Activated naive CD8-positive, alpha-beta T cell treated with anti-CD3 and anti-CD28 coated beads, Interleukin-2, amount 10 ng/mL, durations not matched to agents 7 days and 5 days (primary cell): ENCODE measurements at places on chromosomes 2 and 18. TPM values are rescaled to one million over a fixed set of nuclear protein-coding genes. Genes with fewer than 3 reads are reported as not detected.

Gene FEV
- total RNA-seq: not detected

DNA sequence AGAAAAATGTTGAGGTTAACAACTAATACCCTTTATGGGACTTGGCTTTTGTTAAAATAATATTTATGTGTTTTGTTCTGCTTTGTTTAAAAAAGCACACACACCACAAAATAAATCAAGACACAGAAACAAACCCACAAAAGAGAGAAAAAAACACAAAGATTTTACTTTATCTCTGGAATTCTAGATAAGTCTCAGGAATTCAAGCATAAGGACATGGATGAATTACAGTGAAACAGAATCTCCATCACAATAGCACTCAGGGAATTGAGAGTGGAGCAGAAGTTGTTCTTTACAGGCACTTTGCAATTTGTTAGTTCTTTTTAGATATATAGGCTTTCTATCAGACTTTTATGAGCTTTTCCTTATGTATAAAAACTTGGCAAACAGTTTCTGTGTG lies 360.9 kb upstream of the ZC3H15 start:
- H3K27me3 ChIP-seq: no peaks in the 10 kb centered on the region
- no peak overlapping the region for H3K27ac ChIP-seq
- H3K36me3 ChIP-seq: no peaks in the 10 kb centered on the region
- H3K4me1 ChIP-seq: no peaks in the 10 kb centered on the region
- no peak for DNase-seq

Gene UGT1A7
- total RNA-seq: not detected

Gene CD302
- total RNA-seq: 0.62 TPM

- no peak overlapping the region for H3K27ac ChIP-seq
- no peak overlapping the region for H3K4me3 ChIP-seq
- no peak for DNase-seq
- peaks cover 7% of the 10 kb centered on the region for H3K4me1 ChIP-seq
- peaks cover 51% of the 10 kb centered on the region for H3K27me3 ChIP-seq
- no peaks in the 10 kb centered on the region for H3K36me3 ChIP-seq
Observed at GRCh38 chr18:22558945-22559385, 141.2 kb upstream of the CTAGE1 start.

DNA sequence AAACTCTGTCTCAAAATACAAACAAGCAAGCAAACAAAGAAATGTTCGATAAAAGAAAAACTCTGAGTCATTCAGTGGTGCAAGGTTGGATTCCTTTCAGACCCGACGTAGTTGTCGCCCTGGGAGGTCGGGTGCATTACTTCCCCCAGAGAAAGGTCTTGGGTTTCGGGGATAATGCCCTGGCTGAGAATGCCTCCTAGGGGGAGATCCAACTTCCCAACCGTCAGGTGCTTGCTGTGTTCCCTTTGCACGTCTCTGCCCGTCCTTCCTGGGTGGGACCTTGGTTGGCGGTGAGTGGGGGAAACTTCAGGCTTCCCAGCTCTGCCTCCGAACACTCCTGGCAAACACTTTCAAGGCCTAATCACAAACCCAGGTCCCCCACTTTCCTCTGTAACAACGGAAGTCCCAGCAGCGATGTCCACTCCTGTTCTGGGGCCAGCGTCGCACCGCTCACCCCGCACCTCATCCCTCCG lies 609 bp downstream of the TPGS2 start:
- DNase-seq: no peak
- peak overlapping the region; percentile 89 for H3K4me3 ChIP-seq
- H3K27ac ChIP-seq: peak overlapping the region; percentile 98
- no peaks in the 10 kb centered on the region for H3K27me3 ChIP-seq
- H3K4me1 ChIP-seq: peaks cover 40% of the 10 kb centered on the region
- peaks cover 21% of the 10 kb centered on the region for H3K36me3 ChIP-seq

Gene GNAL
- total RNA-seq: not detected

- no peak for DNase-seq
- no peaks in the 10 kb centered on the region for H3K4me1 ChIP-seq
- H3K27ac ChIP-seq: no peak overlapping the region
- no peak overlapping the region for H3K4me3 ChIP-seq
Observed at GRCh38 chr2:120044336-120044735, 31.5 kb downstream of the EPB41L5 start.

Gene UGT1A10
- total RNA-seq: not detected

Gene TMEM182
- total RNA-seq: 6.0 TPM

Gene SERPINB13
- not detected for total RNA-seq

- peak overlapping the region; percentile 86 for H3K27ac ChIP-seq
- no peak for DNase-seq
- H3K27me3 ChIP-seq: no peaks in the 10 kb centered on the region
- H3K4me3 ChIP-seq: peak overlapping the region; percentile 95
- H3K4me1 ChIP-seq: peaks cover 29% of the 10 kb centered on the region
Observed at GRCh38 chr18:63365876-63366212, 1.2 kb downstream of the KDSR start.

DNA sequence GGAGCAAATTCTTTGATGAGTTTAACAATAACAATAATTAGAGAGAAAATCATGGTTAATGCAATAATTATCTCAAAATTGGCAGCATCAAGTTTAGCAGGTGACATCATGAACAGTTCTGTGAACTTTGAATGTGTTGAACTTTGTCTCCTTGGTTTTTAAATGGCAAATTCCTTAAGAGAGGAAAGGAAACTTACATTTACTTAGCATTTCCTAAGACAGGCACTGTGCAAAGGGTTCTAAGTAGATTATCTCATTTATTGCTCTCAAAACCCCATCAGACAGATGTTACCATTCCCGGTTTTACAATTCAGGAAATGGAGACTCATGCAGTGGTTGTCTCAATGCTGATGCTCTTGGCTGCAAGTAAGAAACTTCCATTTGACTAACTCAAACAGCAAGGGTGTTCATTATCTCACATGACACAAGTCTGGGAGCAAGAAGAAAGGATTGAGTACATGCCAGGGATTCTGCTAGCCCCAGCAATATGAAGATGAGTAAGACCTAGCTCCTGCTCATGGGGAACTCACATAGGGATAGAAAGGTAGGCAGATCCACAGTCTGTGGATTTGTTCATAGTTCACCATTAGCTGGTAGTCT lies 81.3 kb upstream of the ITGA6 start:
- peaks cover 1% of the 10 kb centered on the region for H3K36me3 ChIP-seq
- H3K27ac ChIP-seq: no peak overlapping the region
- H3K27me3 ChIP-seq: peaks cover 9% of the 10 kb centered on the region
- H3K4me3 ChIP-seq: no peak overlapping the region
- H3K4me1 ChIP-seq: peaks cover 6% of the 10 kb centered on the region
- DNase-seq: no peak

DNA sequence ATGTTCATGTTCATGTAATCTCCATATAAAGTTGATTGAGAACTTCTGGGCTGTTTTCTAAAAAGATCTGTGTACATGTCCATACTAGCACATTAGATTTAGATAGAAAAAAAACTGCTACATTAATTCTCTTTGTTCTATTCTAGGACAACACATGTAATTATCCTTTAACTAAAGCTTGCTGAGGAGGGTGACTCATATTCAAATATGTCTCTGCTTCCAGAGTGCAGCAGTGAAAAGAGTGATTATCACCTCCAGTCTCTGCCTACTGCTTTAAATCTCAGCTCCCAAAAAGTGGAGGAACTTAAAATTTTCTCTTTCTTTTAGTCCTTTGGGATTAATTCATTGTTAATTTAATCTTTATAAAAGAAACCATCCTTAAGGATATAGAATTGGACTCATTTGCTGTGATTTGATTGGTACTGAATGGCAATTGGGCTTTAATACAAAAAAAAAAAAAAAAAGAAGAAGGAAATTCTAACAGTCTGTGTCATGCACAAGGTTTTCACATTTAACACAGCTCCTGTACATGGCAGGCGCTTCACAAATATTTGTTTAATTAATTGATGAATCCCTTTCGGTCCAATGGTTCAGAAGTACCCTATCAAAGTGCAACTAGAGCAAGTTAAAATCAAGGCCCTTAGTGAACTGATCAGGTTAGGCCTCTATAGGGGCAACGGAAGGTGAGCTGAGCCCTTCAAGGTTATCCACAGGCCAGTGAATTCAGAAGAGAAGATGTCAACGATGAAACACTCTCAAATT lies 214.0 kb upstream of the KCNJ3 start:
- H3K27me3 ChIP-seq: no peaks in the 10 kb centered on the region
- H3K4me3 ChIP-seq: no peak overlapping the region
- H3K27ac ChIP-seq: no peak overlapping the region
- no peaks in the 10 kb centered on the region for H3K4me1 ChIP-seq
- H3K36me3 ChIP-seq: no peaks in the 10 kb centered on the region

Gene TBR1
- total RNA-seq: not detected

Gene CHN1
- total RNA-seq: 3.5 TPM

Gene EPHA4
- 36.4 TPM for total RNA-seq

DNA sequence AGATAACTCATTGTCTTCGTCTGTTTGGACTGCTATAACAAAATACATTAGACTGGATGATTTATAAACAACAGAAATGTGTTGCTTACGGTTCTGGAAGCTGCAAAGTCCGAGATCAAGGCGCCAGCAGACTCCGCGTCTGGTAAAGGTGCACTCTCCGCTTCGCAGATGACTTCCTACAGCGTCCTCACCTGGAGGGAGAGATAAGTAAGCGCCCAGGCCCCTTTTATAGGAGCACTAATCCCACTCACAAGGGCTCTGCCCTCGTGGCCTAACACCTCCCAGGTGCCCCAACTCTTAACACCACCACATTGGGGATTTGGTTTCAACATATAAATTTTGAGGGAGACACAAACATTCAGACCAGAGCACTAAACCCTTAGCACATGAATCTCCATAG lies 51.3 kb downstream of the SERTAD2 start:
- peaks cover 15% of the 10 kb centered on the region for H3K4me1 ChIP-seq
- no peak overlapping the region for H3K27ac ChIP-seq
- DNase-seq: no peak
- H3K36me3 ChIP-seq: no peaks in the 10 kb centered on the region
- no peak overlapping the region for H3K4me3 ChIP-seq

Gene SRBD1
- total RNA-seq: 20.5 TPM

Gene FSIP2
- 0.31 TPM for total RNA-seq

DNA sequence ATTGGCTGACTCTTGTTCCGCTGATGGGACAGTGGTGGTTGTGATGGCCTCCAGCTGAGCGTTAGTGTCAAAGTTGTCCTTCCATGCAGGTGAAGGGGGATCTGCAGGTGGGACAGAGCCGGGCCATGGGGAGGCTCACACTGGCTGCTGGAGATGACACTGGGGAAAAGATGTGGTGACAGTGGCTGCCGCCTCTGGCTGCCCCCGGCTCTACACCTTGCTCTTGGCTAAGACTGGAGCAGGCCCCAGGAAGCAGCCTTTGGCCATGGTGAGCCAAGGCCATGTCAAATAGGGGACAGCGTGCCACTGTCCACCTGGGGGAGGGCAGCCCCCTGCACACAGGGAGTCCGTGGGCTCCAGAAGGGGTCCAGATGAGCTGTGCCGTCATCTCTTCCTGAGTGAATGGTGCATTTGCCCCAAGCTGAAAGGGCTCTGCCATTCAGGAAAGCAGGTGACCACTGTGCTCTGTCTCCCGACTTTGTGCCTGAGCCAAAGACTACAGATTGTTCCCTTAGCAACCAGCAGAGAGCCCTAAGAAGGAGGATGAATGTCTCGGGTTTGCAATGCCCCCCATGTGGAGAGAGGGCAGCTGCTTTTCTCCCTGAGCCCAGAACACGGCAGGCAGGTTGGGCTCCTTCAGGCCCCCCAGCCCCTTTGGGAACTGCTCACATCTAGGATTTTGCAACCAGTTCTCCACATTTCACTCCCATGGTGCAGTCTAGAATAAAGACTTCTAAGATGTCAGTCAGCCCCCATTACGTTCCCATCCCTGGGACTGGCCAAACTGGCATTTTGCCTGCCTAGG lies 79.1 kb upstream of the BCL2L11 start:
- no peak overlapping the region for H3K27ac ChIP-seq
- DNase-seq: no peak
- H3K36me3 ChIP-seq: peaks cover 1% of the 10 kb centered on the region
- H3K4me1 ChIP-seq: peaks cover 6% of the 10 kb centered on the region
- no peak overlapping the region for H3K4me3 ChIP-seq

DNA sequence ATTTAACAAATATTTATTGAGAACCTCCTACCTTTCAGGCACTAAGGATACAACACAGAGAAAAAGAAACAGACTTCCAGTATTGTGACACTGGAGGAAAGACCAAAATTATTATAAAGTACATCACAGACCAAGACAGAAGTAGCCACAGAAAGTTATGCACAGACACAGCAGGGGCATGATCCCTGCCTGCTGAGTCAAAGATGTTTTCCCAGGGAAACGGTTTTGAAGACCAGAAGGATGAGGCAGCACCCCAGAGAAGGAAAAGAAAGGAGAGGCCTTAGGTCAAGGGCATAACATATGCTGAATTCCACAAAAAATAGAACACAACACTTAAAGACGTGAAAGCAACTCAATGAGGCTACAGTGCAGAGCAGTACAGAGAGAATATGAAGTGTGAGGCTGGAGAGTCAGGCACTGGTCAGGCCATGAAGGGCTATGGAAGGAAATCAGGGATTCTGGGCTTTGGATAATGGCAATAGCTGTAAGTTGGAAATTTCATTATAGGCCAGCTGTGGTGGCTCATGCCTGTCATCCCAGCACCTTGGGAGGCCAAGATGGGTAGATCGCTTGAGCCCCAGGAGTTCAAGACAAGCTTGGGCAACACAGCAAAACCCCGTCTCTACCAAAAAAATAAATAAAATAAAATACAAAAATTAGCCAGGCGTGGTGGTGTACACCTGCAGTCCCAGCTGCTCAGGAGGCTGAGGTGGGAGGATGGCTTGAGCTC lies 8.2 kb downstream of the ADAM17 start:
- H3K4me3 ChIP-seq: peak overlapping the region; percentile 7
- peak overlapping the region; percentile 84 for H3K27ac ChIP-seq
- DNase-seq: no peak
- H3K36me3 ChIP-seq: peaks cover 12% of the 10 kb centered on the region
- H3K27me3 ChIP-seq: no peaks in the 10 kb centered on the region
